ENCODE measurements at places on chromosomes 16 and 17. TPM values are rescaled to one million over a fixed set of nuclear protein-coding genes. Genes with fewer than 3 reads are reported as not detected.

The PPP1R1B gene
- total RNA-seq = not detected

The UMOD gene
- total RNA-seq = not detected

The HAP1 gene
- 0.05 TPM for total RNA-seq

The CES2 gene
- 46.0 TPM for total RNA-seq

The CRISPLD2 gene
- 0.17 TPM for total RNA-seq

The NXN gene
- 0.20 TPM for total RNA-seq

The CCL23 gene
- total RNA-seq = not detected

The CLEC19A gene
- total RNA-seq = not detected
